HFF-Myc (cell line): ENCODE measurements at places on chromosomes 12 and 14.

DNA sequence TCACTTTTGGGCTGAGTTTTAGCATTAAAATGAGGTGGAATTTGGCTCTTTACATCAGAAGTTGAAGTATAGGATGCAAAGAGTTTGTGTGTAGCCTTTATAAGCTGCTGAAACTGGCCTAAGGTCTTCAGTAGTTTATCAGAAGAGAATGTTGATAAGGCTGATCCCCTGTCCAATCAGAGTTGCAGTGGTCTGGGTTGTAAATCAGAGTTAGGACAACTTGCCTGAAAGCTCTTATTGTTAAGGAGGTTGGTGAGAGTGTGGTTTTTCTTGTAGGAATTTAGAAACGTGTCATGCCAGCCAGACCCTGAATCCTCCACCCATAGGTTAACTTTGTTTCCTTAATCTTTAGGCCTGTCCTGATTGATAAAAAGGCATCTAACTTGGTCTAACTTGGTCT, 143.5 kb downstream of the ST8SIA1 start:
- no peak for DNase-seq

- DNase-seq, result no peak
Measured at GRCh38 chr12:31928246-31929026, 30.8 kb upstream of the RESF1 start.

DNA sequence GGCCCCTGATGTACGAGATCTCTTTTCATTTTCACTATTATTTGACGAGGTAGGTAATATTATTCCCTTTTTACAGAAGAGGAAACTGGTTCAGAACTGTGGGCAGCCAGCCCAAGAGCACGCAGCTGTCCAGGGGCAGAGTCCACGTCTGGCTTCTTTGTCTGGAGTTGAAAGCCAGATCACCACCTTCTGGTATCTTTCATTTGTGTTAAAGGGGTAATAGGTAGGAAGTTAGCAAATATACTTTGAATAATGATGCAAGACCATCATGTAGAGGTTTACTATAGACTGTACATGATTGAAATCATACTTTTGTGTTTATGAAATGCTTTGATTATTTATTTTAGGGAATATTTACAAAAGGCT, 144.1 kb upstream of the AMIGO2 start:
- DNase-seq, result no peak

- no peak for DNase-seq
Measured at GRCh38 chr12:132243596-132244310, 85.6 kb downstream of the GALNT9 start.

DNA sequence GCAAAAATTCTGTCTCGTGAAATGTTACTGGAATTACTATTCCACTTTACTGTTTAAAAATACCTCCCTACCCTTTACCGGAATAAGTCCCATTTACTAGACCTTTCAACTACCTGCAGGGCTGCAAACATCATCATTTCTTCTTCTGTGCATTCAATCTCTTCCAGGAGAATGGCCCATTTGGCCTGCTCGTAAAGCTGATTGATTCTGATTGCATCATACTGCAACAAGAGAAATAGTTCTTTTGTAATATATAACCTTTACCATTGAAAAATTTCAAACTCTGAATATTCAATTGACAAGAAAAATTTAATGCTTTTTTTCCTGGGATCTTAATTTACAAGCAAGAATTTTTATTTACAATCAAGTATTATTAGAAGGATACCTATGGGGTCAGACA, 72.4 kb downstream of the FERMT2 start:
- no peak for DNase-seq

DNA sequence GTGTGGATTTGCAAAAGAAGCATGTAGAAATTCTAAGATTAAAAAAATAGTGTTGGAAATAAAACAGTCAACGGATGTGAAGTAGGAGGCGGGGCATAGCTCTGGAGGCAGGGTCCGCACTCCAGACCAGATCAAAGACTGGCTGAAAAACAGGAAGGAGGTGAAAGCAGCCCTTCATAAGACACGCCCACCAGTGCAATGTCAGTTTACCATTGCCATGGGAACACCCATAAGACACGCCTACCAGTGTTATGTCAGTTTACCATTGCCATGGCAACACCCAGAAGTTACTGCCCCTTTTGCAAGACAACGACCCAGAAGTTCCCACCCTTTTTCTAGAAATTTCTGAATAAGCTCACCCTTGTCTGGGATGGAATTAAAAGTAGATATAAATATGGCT, 87.1 kb downstream of the FZD10 start:
- DNase-seq, result no peak

- DNase-seq, result no peak
Measured at GRCh38 chr14:86826661-86827060, 1166.3 kb downstream of the GALC start.

DNA sequence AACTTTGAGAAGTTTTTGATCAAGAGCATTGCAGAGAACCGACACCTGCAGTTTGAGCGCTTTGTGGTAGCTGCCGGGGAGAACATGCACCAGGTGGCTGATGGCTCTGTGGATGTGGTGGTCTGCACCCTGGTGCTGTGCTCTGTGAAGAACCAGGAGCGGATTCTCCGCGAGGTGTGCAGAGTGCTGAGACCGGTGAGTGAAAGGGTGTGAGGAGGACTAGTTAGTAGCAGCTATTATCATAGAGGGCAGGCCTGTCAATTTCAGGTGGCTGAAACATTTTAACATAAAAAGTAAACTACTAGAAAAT, 27.0 kb upstream of the HIGD1C start:
- no peak for DNase-seq

- no peak for DNase-seq
Measured at GRCh38 chr12:54285150-54286041, 4.9 kb downstream of the HNRNPA1 start.

DNA sequence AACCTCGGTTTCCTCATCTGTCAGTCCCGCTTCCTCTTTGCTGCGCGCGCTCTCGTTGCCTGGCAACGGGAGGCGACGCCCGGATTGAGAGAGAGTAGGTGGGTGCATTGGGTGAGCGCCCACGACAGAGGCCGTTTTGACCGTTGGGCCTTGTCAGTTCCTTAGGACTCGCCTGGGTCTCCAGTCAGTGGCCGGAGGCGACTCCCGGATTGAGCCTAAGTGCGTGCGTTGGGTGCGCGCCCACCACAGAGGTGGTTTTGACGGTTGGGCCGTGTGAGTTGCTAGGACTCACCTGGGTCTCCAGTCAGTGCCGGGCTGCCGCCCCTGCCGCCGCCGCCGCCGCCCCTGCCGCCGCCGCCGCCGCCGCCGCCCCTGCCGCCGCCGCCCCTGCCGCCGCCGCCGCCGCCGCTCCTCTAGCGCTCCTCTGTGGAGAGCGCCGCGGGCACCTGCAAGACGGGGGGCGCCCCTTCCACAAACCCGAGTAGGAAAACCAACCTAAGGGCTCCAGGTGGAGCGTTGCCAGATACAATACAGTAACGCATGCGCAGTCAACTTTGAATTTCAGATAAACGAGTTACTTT, 37.2 kb downstream of the APOBEC1 start:
- DNase-seq, result no peak

DNA sequence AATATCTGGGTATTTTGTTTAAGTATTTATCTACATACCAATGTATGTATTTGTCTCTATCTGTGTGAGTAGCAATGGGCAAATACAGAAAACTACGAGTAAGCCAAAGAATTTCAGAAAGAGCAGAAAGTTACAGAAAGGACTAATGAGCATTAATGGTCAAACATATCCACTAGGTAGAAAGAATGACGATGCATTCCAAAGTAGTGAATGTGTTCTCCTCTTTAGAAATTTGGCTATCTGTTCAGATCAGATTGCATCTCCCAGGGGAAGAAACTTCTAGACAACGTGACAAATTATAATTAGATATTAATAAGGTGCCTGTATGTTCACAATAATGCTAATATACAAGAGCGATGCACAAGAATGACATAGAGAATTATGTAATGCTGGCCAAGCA, 194.5 kb upstream of the GZMB start:
- no peak for DNase-seq

DNA sequence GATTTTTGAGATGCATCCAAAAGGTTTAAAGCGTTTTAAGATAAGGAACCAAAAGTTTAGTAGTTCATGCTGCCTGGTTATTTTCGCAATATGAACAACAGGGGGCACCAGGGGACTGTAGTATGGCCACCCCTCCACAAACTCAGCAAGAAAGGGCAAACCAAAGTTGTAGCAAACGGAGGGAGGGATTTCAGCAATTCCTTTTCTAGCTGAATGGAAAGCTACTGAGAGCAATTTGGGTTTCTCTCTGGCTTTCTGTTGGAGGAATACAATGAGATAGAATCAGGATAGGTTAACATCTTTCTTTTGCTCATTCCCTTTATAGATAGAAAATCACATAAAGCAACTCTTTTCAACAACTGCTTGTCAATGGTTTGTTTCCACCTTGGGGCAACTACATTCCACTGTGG, 62.5 kb downstream of the DRAM1 start:
- peak; percentile 68 for DNase-seq

DNA sequence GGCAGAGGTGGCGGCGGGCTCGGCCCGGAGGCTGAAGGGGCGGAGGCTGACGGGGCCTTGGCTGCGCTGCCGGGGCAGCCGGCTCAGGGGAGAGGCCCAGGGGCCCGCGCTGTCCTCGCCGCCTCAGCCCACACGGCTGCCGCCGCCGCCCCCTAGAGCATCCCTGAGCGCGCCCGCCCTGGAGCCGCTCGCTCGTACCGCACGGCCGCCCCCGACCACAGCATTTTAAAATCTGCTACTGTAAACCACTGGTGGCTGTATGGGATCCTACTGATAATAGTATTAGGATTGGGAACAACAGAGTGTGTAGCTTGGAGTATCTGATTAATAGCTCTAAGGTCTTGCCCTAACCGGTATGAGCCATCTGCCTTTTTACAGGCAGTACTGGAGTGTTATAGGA, 22.2 kb upstream of the EDDM3A start:
- DNase-seq, result no peak

- DNase-seq, result no peak
Measured at GRCh38 chr14:69760810-69761209, 6.1 kb upstream of the SRSF5 start.

DNA sequence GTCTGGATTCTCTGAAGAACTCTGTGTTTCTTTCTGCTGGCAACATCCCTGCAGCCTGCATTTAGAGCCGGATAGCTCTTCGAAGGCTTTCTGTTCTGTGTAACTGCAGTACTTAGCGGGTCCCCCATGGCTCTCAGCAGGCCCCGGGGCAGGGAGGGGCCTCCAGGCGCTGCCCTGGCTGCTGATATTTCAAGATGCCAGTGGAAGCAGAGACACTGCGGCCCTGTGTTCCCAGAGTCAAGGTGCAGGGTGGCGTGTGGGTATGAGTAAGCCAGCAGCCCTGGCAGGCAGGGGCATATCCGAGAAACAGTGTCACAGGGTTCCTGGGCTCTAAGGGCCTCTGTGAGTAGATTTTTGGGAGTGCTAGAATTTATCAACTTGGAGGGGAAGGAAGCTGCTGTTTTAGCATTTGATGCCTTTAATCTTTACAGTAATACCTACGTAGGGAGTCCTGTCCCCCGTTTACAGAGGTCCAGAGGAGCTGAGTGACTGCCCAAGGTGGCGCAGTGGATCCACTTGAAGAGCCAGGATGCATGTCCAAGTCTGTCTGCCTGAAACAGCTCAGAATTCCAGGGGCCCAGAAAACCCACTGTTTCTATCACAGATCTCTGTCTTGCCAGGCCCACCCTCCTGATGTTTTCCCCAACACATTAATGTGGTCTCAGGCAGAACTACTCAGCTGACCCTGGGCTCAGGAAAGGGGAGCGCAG, 16.2 kb downstream of the ESRRB start:
- no peak for DNase-seq

GRCh38 chr12:2664721-2665577, 129.8 kb upstream of the FKBP4 start:
- no peak for DNase-seq

DNA sequence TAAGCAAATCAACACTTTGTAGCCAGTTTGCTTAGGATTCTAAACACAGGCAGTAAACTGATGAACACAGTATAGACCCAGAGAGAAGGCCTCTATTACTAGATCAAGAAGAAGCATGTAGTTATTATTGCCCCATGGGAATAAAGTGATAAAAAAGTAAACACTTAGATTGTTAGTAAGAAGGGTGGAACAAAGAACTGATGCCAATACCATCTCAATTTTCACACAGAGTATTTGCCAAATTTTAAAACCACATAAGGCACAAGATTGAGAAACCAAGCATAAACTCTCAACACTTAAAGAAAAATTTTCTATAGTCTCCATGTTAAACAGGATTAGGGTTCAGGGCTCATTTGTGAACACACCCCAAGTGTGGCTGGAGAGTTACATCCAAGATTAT, 77.0 kb upstream of the SYT1 start:
- DNase-seq, result no peak

DNA sequence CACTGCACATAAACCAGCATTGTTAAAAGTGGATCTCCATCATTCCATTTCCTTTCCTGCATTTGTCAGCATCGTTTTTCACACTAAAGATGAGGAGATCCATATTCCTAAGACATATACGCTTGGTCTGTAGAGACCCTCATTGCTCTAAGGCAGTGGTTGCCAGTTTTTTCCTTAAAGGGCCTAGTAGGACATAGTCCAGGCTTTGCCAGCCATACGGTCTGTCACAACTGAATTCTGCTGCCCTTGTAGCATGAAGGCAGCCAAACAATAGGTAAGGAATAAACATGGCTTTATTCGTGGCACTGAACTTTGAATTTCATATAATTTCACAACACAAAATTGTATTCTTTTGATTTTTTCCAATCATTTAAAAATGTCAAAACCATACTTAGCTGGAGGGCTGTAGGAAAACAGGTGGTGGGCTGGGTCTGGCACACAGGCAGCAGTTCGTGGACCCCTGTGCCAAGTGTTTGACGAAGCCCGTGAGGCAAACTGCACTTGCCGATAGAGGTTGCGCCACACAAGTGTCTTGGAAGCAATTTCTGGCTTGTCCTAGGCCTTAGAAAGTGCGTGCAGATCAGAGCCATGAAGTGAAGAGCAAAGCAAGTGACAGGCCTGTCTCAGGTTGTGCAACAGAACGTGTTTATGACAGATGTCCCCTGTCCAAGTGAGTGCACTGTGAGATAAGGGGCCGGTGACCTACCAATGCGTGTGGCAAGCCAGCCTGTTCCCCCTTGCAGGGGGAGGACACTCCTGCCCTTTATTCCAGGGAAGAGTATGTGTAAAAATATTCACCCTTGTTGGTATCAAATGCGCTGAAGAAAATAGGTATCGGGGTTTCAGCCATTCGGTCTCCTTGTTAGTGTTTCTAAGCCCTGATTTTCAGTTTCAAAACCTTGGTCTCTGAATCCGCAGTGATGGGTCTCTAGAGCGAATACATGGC, 916 bp upstream of the CHPT1 start:
- no peak for DNase-seq

DNA sequence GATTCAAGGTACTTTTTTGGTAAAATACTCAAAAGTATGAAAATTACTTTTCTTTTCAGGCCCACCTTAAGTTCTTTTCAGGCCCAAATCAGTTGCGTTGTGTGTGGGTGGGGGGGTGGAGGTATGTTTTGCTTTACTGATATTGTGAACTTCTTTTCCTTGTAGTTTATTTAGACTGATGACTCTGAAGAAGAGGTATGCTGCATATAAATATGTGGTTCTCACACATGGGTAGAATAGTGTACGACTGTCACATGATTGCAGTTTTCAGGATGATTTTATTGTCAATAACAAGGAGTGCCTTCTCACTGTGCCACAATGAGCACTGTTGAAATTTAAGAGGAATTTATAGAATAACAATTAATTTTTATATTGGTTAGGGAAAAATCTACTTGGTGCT, 166.6 kb upstream of the ATP2B1 start:
- no peak for DNase-seq

- no peak for DNase-seq
Measured at GRCh38 chr12:89863968-89864367, 155.3 kb upstream of the ATP2B1 start.
